MV-4-11 (cell line): ENCODE measurements at places on chromosomes 3 and 15.

DNA sequence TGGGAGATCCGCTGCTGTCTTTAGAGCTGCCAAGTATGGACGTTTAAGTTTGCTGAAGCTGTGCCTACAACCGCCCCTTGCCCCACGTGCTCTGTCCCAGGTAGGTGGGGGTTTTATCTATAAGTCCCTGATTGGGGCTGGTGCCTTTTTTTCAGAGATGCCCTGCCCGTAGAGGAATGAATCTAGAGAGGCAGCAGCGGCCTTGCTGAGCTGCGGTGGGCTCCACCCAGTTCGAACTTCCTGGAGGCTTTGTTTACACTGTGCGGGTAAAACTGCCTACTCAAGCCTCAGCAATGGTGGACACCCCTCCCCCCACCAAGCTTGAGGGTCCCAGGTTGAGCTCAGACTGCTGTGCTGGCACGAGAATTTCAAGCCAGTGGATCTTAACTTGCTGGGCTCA is 83.4 kb upstream of the FGF7 start:
- no peak for DNase-seq

DNA sequence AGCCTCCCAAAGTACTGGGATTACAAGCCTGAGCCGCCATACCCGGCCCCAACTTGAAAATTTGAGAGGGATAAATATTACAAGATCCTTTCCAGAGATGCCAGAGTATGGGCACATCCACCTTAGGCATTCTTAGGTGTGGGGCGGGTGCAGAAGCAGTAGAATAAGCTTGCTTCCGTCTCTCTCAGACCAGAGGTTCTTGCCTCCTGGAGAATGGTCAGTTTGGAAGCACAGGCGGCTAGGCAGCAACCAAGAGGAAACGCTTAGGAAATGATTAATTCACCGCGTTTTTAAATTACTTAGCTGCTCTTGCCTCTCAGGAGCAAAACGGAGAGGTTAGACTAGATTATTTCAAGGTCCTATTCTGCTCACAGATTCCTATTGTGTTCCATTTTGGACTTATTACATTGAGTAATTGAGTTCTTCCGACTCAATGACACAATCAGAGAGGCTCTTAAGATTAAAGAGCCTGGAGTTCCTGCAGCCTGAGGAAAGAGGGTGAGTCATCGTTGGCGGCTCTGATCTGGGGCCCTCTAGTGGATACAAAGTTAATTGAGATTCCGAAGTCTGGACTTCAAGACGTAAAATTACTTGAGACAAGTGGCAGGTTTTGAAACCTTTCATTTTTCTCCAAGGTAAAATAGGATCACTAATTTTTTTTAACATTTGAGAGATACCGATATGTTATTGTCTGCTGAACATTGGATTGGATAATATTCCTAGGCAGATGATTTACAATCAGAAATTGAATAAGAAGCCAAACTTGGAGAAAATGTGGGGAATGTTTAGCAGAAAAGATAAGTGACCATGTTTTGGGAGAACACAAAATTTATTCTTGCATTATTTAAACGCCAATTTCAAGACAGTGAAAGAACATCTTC is 5.8 kb upstream of the TOPAZ1 start:
- DNase-seq, result peak; percentile 89

GRCh38 chr15:78055919-78056713 is 21.4 kb downstream of the TBC1D2B start:
- DNase-seq, result peak; percentile 77

- no peak for DNase-seq
Measured at GRCh38 chr3:126609909-126610308, 45.0 kb downstream of the TXNRD3 start.

DNA sequence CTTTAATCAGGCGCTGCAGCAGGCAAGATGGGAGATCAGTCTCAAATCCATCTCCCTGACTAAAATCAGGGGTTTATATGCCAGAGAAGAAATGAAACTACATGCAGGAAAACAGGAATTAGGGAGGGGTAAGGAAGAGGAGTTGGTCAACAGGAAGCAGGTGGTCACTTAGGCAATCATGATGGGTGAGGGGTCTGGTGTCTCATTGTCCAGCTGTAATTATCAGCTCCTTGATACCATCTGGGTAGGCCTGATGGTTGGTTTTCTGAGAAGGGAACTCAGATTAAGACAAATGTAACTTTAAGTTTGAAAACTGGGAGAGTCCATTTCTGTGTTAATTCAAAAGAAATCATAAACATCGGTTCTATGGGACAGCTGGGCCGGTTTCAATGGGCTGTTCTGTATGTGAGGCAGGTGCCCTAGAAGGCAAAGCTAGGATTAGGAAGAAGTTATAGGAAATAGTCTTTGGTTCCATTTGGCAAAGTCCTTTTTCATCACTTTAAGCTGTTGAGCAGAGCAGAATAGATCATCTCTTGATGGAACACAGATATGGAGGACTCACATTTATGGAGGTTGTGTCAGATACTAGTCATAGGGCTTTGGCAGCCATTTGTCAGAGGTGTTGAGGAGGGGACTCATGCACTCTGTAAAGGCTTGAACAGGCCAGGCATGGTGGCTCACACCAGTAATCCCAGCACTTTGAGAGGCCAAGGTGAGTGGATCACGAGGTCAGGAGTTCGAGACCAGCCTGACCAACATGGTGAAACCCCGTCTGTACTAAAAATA is 149.4 kb downstream of the VGLL4 start:
- peak; percentile 83 for DNase-seq

GRCh38 chr3:160413613-160414248 is 14.3 kb downstream of the SMC4 start:
- peak; percentile 75 for DNase-seq
